Mucosa of gallbladder (tissue), 1 donor: ENCODE measurements at places on chromosomes 5 and 9. TPM values are rescaled to one million over a fixed set of nuclear protein-coding genes. Genes with fewer than 3 reads are reported as not detected.

DNA sequence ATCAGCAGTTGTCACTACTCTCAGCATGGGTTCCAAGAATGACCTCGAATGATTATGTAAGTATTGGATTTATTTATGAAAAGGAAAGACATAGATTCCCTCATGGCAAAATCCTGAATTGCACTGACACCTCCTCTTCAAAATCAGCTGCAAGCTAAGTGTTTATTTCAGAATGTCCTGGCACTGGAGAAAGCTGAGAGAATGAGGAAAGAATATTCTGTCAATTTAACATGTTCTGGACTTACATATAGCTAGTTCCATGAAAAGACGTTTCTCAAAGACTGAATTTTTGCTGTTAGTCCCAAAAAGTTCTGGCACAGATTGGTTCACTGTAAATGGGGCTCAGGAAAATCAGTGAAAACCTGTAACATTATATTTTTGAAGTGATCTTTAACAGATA is 120.3 kb downstream of the NREP start:
- no peak for DNase-seq

GRCh38 chr9:112212926-112213325 is 37.8 kb upstream of the SUSD1 start:
- DNase-seq = no peak

DNA sequence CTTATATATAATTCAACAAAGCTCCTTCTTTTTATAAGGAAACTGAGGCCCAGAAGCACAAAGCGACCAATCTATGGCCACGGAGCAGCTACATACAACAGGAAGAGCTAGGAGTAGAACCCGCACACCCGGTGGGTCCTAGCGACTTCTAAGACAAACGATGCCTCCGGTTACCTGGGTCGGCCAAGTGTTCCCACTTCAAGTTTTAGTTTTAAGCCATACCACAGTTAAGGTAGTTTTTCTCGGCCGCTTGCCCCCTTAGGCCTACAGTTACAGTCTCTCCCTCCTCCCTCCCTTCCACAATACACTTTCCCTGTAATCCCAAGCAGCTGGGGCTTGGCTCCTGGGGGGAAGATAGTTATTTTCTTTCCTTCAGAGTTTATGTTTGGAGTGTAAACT is 533 bp downstream of the SREK1IP1 start:
- no peak for DNase-seq

GRCh38 chr5:89399548-89399947 is 516.6 kb upstream of the MEF2C start:
- DNase-seq = no peak

DNA sequence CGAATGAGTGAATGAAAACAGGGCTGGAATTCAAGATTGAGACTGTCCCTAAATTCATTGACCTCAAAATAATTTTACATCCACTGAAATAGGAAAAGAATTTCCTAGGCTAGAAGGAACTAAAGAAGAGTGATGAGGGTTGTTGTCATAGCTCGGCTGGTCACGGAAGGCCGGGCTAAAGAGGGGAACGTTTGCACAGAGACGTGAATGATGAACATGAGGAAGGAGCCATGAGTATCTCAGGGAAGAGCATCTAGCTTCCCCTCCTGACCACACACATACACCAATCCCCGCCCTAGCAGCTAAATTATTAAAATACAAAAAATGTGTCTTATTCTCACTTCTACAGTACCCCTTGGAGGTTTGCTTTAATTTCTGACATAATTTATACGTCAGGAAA is 124.4 kb upstream of the ABCA1 start:
- DNase-seq = no peak

GRCh38 chr5:60084226-60084625 is 190.7 kb upstream of the PDE4D start:
- DNase-seq = no peak

TAF11L2 gene
- total RNA-seq = not detected

UNC13B gene
- 59.1 TPM for total RNA-seq

DNA sequence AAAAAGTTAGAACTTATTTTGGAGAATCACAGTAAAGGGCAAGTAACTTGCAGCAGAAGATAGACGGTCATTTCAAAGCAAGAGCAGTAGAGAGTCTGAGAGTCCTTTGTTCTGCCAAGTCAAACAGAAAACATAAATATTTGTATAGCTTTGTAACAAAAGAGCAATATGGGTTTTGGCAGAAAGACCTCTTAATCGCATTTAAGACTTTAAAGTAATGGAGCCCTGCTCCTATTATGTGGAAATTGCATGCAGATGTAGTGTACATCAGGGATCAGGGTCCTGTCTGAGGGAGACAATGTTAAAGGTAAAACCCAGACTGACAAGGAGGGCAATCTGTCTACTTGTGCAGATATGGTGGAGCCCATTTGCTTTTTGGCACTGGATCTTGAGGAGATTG is 87.2 kb downstream of the PGM5 start:
- no peak for DNase-seq

PCDHGA8 gene
- 1.9 TPM for total RNA-seq

- DNase-seq = no peak
Observed at GRCh38 chr5:88940713-88941112, 57.7 kb upstream of the MEF2C start.

DNA sequence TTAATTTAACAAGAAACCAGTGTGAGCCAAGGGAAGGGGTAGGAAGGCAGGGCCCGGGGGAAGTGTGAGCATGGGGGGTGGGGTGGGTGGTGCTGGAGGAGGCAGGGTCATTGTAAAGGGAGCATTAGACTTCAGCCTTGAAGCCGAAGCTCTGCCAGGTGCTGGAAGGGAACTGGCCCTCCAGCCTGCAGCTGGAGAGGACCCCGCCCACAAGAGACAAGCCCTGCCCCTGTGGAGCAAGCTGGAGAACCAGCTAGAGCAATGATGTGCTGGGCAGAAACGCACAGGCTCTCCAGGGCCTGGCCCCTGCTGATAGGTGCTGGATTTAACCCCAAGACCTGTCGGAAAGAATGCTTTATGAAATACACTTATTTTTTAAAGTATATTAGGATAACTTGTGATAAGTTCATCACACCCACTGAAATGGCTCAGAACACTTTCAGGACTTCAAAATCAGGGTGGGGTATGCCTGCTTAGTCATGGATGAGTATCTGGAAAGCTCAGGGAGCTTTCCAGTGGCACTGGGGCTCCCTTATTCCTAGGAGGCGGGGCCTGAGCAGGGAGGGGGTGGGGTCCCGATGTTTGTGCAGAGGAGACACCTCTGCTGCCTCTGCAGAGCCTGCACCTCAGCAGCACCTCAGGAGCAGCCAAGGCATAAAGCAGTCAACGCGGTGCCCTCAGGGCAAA is 27.1 kb downstream of the UBE2QL1 start:
- no peak for DNase-seq

FOXD4L3 gene
- total RNA-seq = not detected

SYK gene
- total RNA-seq = 42.9 TPM

FCN1 gene
- total RNA-seq = 2.0 TPM

RELL2 gene
- 10.2 TPM for total RNA-seq

TLR4 gene
- total RNA-seq = 9.8 TPM

GRCh38 chr5:4019841-4020240 is 424.2 kb downstream of the IRX1 start:
- no peak for DNase-seq

DNA sequence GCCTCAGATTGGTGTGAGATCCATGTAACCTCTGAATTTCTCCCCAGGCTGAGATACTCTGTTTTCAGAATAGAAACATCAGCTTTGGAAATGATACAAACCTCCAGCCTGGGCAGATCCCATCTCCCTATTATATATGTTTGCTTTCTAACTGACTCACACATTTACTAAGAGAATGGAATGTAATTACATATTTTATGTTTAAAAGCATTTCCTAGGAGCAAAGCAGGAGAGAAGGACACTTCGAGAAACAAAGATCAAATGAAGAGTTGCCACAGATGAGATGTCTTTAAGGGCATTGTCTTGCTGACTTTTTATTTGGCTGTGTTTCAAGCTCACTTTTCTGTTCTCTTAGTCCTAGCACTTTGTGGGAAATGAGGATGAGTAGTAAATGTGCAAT is 96.3 kb downstream of the CDH18 start:
- DNase-seq = no peak
